Activated effector memory CD4-positive, alpha-beta T cell treated with Interleukin-2 at 50 U/mL for 16 hours (primary cell): ENCODE measurements at places on chromosomes 2 and 18.

DNA sequence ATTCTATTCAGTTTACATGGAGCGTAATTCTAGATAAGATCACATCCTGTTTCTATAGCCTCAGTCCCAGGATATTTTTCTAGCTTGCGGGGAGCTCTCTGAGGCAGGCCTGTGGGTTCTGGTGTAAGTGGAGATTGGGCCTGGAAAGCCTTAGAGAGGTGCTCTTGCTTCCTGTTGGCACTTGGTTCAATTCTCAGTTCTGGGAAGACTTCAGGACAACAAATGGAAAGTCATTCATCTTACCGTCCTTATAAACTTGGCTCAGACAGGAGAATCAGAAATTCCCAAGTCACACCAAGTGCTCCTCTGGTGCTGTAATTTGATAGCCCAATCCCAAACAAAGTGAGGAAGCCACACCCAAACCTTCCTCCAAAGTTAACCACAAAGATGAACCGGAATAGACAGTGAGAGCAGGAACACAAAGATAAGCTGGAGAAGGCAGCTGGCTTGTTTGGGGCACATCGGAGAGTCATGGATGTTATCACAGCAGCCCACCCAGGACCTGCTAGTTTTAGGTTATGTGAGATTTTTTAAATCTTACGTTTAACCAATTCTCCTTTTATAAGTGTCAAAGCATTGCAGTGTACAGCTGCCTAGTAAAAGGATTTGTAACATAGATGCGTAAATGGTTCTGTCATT is 144.3 kb upstream of the MAP3K20 start:
- no peak for DNase-seq

DNA sequence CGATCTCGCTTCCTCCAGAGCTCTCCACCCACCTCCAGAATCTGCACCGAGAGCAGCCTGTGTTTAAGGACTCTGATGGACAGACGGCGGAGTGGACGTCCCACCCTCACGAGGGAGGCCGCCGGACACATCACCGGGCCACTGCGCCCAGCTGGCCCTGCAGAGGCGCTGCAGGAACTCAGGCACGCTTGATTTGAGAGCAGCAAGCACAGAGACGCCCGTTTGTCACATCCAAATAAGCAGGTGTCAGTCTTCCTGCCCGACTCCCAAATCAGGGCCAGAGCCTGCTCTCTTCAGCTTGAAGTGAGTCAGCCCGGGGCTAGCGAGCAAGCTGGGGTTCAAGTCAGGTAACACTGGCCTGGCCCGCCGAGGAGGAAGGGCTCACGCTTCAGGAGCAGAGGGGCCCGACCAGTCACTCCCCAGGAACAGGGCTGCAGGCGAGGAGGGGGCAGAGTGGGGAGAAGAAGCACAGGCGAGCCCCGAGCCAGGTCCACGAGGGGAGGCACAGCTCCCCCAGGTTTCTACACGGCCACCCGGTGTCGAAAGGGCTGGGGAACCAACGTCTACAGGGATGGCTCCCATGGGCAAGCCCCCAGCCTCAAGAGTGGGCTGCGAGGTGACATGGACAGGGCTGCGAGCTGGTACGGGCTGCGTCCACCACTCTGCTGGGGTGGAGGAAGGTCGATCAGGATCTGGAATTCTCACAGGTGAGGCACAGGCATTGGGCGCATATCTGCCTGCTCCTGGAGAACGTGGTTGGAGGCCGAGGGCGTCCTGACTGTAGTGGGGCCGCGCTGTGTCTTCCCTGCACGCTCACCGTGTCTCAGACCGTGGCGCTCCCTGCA is 52.5 kb upstream of the CTDP1 start:
- DNase-seq = no peak

DNA sequence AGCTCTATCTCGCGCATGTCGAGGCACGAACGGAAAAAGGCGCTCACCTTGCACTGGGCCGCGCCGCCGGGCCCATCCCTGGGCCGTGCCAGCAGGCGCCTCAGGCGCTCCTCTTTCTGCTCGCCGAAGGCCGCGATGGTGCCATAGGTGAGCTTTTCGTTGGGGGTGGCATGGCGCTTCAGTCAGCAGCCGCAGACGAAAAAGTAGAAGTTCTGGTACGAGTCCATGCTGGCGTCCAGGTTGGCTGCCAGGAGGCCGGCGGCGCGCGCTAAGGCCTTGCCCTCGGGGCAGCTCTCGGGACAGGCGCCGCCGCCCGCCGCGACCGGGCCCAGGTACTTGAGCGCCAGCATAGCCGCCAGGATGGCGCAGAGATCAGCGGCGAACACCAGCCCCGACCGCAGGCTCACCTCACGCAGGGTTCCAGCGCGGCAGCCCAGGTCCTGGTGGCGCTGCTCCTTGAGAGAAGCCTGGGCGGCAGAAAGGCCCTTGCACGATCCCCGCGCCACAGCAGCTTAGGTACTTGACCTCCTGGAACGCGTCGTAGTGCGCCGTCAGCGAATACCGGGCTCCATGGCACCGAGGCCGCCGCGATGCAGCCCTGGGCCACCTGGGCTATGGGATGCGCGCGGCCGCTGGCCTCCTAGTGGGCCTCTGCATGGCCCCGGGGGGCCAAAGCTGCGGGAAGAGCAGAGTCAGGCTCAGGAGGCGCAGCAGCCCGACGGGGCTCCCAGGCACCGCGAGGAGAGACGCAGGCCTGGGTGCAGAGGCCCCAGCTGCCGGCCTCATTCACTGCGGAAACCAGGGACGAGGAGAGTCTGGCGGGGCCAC is 12.8 kb downstream of the ALPG start:
- DNase-seq = no peak

DNA sequence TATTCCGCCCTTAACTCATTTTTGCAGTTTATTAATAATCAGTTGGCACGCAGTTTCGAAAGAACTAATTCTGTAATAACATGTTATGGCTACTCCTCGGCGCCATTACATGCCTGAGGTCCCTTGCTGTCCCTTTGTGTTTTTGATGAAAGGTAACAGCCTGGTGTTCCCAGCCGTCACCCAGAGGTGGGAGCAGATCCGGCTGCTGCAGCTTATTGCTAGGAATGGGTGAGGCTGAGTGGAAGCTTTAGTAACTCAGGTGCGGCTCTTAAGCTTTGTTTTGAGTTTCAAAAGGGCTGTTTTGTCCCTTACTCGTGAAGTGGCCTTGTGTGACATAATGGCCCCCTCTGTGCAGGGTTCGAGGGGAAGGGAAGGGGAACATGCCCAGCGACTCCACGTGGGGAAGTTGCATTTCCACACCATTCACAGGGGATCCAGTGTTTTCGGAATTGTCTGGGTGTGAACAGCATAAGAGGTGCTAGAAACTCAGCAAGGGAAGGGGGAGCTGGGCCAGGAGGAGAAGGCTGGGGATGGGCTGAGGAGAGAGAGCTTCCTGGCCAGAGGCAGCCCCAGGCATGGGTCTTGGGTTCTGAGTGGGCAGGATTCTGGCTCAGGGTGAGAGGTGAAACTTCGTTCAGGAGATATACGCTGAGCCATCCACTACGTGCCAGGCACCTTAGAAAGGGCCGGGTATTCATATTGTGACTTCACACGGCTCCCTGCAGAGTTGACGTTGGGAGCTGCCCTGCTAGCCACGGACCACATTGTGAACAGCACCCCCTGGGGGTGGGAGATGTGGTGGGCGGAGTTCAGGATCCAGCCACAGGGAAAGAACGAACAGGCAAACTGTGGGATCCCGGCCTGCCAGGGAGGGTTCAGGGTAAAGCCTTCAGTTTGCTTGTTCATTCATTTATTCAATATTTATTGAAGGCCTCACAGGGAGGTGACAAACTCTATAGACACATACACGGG is 84.4 kb downstream of the TGOLN2 start:
- no peak for DNase-seq

- DNase-seq = no peak
These were observed 180.7 kb downstream of the BABAM2 start for GRCh38 chr2:28071221-28071620.

- no peak for DNase-seq
These were observed 394.2 kb upstream of the ZEB2 start for GRCh38 chr2:144914113-144914512.

- no peak for DNase-seq
These were observed 15.2 kb downstream of the BCL2L11 start for GRCh38 chr2:111135910-111136297.

DNA sequence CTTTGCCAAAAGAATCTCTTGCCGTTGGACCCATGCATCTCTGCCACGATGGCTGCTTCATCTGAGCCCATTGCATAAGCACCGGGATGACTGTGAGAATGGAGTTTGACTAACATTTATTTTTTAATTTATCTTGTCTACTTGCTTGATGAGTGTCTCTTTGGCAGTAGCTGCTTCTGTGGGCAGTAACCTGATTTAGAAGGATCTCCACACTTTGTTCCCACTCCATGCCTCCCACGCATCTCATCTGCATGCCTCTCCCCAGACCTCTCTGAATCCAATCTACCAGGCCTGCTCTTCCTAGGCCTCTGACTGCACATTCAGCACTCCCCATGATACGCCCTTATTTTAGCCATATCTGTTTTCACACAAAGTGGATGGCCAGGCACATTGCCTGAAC is 23.7 kb upstream of the TMX3 start:
- DNase-seq = no peak

GRCh38 chr2:129004485-129004884 is 685.8 kb upstream of the HS6ST1 start:
- no peak for DNase-seq

- DNase-seq = no peak
These were observed 107.1 kb upstream of the MAPRE2 start for GRCh38 chr18:34933909-34934661.

- DNase-seq = no peak
These were observed 36.2 kb downstream of the HJURP start for GRCh38 chr2:233817995-233818638.

DNA sequence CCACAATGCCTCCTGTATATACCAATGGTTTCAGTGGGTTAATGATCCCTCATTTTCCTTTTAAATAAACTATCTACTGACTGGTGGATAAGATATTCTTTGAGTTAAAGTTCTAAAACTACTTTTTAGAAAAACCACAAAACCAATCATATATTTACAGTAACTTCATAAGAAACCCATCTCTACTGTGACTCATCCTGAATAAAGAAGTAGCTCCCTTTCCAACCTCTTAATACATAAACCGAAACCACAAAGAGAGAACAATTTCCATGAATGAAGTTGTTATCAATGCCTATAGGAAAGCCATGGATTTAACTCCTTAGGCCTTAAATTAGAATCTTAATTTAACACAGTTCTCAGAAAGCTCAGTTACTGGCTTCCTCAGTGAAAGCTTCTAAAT is 227.0 kb upstream of the SMAD7 start:
- no peak for DNase-seq

DNA sequence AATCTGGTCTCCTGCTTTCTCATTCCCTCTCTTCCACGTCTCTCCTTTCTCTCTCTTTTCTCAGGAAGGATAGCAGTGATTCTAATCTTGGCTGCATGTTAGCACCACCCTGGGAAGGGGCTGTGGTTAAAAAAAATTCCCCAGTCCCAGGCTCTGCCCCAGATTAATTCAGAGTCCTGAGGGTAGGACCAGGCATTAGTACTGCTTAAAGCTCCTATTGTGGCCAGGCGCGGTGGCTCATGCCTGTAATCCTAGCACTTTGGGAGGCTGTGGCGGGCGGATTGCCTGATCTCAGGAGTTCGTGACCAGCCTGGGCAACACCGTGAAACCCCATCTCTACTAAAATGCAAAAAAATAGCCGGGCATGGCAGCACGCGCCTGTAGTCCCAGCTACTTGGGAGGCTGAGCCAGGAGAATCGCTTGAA is 35.4 kb upstream of the EML4 start:
- no peak for DNase-seq
